ENCODE measurements at places on chromosomes 7 and 10. TPM values are rescaled to one million over a fixed set of nuclear protein-coding genes. Genes with fewer than 3 reads are reported as not detected.

- H3K36me3 ChIP-seq, result no peaks in the 10 kb centered on the region
- no peaks in the 10 kb centered on the region for H3K27me3 ChIP-seq
- DNase-seq, result peak; percentile 23
- H3K4me3 ChIP-seq, result no peak overlapping the region
Measured at GRCh38 chr10:11515596-11516430, 95.6 kb downstream of the USP6NL start.

- H3K4me3 ChIP-seq, result no peak overlapping the region
- no peak overlapping the region for H3K27ac ChIP-seq
- no peaks in the 10 kb centered on the region for H3K27me3 ChIP-seq
- DNase-seq, result no peak
- no peaks in the 10 kb centered on the region for H3K4me1 ChIP-seq
- no peaks in the 10 kb centered on the region for H3K36me3 ChIP-seq
Measured at GRCh38 chr10:17787087-17787961, 21.8 kb upstream of the MRC1 start.

Gene SH2B2
- total RNA-seq, result 0.77 TPM

DNA sequence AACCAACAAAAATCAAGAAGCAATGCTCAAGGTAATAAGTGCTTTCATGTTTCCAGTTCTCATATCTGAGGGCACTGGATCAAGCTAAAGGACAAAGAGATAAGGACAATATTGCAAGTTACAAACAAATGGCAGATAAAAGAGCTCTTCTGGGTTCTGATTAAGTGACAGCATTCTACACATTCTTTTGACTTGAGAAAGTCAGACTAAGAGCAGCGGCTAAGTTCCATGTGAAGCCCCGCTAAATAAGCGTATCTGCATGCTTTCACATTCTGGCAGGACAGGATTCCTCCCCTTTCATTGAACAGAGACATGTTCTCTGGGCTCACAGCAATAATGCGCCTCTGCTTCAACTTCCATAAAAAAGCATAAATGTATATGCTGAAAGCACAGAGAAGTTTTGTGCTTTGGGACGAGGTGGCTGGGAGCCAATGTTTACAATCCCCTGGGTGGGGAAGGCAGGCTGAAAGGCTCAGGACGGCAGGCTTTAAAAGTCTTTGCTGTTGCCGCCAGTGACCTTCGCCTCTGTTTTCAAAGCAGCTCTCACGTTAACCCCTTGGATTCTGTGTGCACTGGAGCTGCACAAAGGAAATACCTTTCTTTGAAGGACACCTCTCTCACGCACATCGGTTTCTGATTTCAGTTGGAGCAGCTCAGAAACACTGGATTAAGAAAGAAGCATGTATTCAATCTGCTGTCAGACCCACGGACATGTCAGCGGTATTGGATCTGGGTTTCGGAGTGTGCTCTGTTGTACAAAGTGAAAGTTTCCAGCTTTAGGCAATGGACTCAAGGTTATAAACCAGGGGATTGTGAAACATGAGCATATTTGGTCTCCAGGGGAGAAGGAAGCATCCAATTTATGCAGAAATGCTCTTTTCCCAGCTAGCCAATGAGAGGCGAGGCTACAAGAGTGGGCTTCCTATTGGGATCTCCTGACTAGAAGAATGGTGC is 105.4 kb upstream of the FAM133B start:
- no peaks in the 10 kb centered on the region for H3K4me1 ChIP-seq
- no peak overlapping the region for H3K4me3 ChIP-seq
- no peaks in the 10 kb centered on the region for H3K36me3 ChIP-seq
- no peak overlapping the region for H3K27ac ChIP-seq

GRCh38 chr10:77109351-77109994 is 528.1 kb downstream of the KCNMA1 start:
- DNase-seq, result no peak
- no peaks in the 10 kb centered on the region for H3K27me3 ChIP-seq
- H3K4me1 ChIP-seq, result no peaks in the 10 kb centered on the region
- H3K36me3 ChIP-seq, result no peaks in the 10 kb centered on the region
- H3K27ac ChIP-seq, result no peak overlapping the region

Gene TMEM236
- total RNA-seq, result 0.05 TPM

- no peaks in the 10 kb centered on the region for H3K4me1 ChIP-seq
- no peak overlapping the region for H3K27ac ChIP-seq
- no peak for DNase-seq
- no peaks in the 10 kb centered on the region for H3K36me3 ChIP-seq
Measured at GRCh38 chr10:99908512-99908911, 101.2 kb downstream of the DNMBP start.

DNA sequence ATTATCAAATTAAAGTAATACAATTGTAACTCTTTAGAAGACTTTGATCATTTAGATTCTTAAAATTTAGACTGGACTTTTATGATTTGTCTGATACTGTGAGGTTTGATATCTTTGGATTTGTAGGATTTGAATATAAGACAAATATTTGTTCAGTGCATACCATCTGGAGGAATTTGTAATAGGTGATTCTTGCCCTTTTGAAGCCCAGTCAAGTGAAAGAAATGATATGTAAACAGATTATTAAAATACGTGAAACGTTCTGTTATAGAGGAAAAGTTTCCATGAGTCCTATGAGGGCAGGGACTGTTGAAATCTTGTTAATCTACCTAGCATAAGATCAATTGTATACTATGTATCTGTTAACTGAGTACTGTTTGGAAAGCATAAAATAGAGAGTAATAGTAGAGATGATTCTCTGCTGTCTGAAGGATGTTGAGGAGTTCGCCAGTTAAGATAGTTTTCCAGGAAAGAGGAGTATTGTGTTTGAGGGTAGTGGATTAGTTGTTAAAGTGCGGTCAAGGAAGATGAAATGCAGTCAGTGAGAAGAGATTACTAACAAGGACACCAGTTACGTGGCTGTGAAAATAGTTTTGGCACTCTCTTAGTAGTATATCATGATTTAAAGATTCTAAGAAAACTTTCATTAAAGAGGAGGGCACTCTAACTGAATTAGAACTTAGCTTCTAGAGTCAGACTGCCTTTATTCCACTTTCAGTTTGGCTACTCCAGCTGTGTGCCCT is 14.4 kb downstream of the PDCD4 start:
- no peak overlapping the region for H3K4me3 ChIP-seq
- H3K27me3 ChIP-seq, result no peaks in the 10 kb centered on the region
- H3K36me3 ChIP-seq, result peaks cover 86% of the 10 kb centered on the region
- H3K4me1 ChIP-seq, result peaks cover 10% of the 10 kb centered on the region
- DNase-seq, result no peak

- H3K27ac ChIP-seq, result no peak overlapping the region
- no peaks in the 10 kb centered on the region for H3K27me3 ChIP-seq
- H3K4me1 ChIP-seq, result no peaks in the 10 kb centered on the region
- H3K36me3 ChIP-seq, result no peaks in the 10 kb centered on the region
- DNase-seq, result no peak
Measured at GRCh38 chr7:27964820-27965219, 215.8 kb downstream of the JAZF1 start.

- H3K27me3 ChIP-seq, result no peaks in the 10 kb centered on the region
- H3K36me3 ChIP-seq, result no peaks in the 10 kb centered on the region
- no peak overlapping the region for H3K4me3 ChIP-seq
- no peak overlapping the region for H3K27ac ChIP-seq
Measured at GRCh38 chr10:74300666-74301065, 149.6 kb downstream of the ADK start.

DNA sequence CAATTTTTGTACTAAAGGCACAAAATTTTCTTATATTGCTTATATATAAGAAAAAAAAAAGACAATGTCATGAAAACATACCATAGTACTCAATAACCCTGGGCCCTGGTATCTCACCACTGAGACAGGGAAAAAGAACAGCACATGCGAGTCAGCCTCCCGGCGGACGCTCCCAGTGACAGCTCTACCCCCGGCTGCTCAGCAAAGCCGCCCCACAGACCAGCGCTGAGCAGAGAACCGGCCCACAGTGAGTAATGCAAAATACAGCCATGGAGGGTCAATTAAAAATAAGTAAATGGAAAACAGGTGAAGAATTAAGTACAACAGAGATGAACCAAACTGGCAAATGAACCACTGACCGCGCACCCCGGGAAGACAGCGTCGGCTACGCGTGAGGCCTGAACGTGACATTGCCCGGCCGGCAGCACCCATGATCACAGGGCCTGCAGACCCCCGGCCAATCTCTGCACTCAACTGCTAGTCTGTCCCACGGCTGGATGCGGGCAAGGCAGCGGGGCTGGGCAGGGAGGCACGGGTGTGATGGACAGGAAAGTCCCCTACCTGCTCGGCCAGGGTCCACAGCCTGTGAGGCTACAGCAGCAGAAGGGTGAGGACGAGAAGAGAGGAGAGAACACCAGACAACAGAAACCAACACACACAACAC is 175.9 kb downstream of the ZMYND11 start:
- H3K27me3 ChIP-seq, result no peaks in the 10 kb centered on the region
- H3K4me3 ChIP-seq, result no peak overlapping the region

Gene ANKRD61
- not detected for total RNA-seq

- no peaks in the 10 kb centered on the region for H3K36me3 ChIP-seq
- H3K27me3 ChIP-seq, result no peaks in the 10 kb centered on the region
- no peak for DNase-seq
- no peaks in the 10 kb centered on the region for H3K4me1 ChIP-seq
Measured at GRCh38 chr7:72476608-72477305, 64.6 kb upstream of the CALN1 start.

Gene HYAL4
- not detected for total RNA-seq

DNA sequence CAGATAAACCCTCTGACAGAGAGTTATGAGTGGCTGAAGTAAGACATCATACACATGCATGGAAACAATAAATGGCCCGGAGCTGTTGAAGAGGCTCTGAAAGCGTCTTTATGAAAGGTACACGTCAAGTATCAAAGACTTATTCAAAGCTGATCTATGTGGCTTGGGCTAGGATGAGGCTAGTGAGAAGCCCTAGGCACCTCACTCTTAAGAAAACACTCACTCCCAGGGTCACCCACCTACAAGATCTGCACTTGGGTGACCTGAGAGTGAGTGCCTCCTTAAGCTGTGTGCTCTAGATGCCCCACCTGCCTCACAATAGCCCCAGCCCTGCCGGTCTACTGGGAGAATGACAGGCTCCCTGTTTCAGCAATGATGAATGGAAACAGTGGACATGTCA is 1.1 kb upstream of the GIMAP1 start:
- no peak for DNase-seq
- H3K27ac ChIP-seq, result peak overlapping the region; percentile 83
- no peaks in the 10 kb centered on the region for H3K27me3 ChIP-seq
- peaks cover 42% of the 10 kb centered on the region for H3K4me1 ChIP-seq
- peaks cover 20% of the 10 kb centered on the region for H3K36me3 ChIP-seq
- peak overlapping the region; percentile 79 for H3K4me3 ChIP-seq

- no peak for DNase-seq
- H3K36me3 ChIP-seq, result no peaks in the 10 kb centered on the region
- no peak overlapping the region for H3K27ac ChIP-seq
- H3K4me3 ChIP-seq, result no peak overlapping the region
- H3K27me3 ChIP-seq, result no peaks in the 10 kb centered on the region
Measured at GRCh38 chr7:83517035-83517700, 131.8 kb downstream of the SEMA3E start.

GRCh38 chr7:40047661-40048060 is 86.8 kb downstream of the MPLKIP start:
- H3K27me3 ChIP-seq, result no peaks in the 10 kb centered on the region
- H3K36me3 ChIP-seq, result peaks cover 21% of the 10 kb centered on the region
- no peaks in the 10 kb centered on the region for H3K4me1 ChIP-seq
- no peak overlapping the region for H3K27ac ChIP-seq
- DNase-seq, result no peak
- H3K4me3 ChIP-seq, result no peak overlapping the region

GRCh38 chr7:17293481-17293880 is 5.0 kb upstream of the AHR start:
- no peak overlapping the region for H3K27ac ChIP-seq
- DNase-seq, result no peak
- H3K27me3 ChIP-seq, result no peaks in the 10 kb centered on the region
- peaks cover 9% of the 10 kb centered on the region for H3K4me1 ChIP-seq
- no peak overlapping the region for H3K4me3 ChIP-seq

Gene DENND10
- total RNA-seq, result 40.4 TPM

- no peak overlapping the region for H3K4me3 ChIP-seq
- H3K36me3 ChIP-seq, result no peaks in the 10 kb centered on the region
- no peak overlapping the region for H3K27ac ChIP-seq
- no peaks in the 10 kb centered on the region for H3K27me3 ChIP-seq
- no peaks in the 10 kb centered on the region for H3K4me1 ChIP-seq
Measured at GRCh38 chr10:86678999-86679792, 10.9 kb downstream of the LDB3 start.

DNA sequence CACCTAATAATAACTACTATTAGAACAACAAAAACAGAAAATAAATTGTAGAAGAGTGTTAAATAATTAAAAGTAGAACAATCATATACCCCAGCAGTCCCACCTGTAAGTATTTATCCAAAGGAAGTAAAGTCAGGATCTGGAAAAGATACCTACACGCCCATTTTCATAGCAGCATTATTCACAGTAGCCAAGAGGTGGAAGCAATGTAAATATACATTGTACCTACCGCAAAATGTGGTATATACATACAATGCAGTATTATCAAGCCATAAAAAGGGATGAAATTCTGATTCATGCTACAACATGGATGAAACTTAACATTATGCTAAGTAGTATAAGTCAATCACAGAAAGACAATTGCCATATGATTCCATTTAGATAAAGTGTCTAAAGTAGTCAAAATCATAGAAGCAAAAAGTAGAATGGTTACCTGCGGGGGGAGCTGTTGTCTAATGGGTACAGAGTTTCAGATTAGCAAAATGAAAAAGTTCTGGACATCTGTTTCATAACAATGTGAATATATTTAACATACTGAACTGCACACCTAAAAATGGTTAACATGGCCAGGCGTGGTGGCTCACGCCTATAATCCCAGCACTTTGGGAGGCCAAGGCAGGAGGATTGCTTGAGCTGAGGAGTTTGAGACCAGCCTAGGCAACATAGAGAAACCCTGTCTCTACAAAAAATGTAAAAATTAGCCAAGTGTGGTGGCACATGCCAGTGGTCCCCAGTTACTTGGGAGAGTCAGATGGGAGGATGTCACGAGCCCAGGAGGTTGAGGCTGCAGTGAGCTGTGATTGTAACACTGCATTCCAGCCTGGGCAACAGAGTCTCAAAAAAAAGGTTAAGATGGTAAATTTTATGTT is 6.0 kb upstream of the TMED4 start:
- H3K27ac ChIP-seq, result no peak overlapping the region
- no peak overlapping the region for H3K4me3 ChIP-seq
- peaks cover 2% of the 10 kb centered on the region for H3K4me1 ChIP-seq
- no peaks in the 10 kb centered on the region for H3K36me3 ChIP-seq
- DNase-seq, result peak; percentile 79

DNA sequence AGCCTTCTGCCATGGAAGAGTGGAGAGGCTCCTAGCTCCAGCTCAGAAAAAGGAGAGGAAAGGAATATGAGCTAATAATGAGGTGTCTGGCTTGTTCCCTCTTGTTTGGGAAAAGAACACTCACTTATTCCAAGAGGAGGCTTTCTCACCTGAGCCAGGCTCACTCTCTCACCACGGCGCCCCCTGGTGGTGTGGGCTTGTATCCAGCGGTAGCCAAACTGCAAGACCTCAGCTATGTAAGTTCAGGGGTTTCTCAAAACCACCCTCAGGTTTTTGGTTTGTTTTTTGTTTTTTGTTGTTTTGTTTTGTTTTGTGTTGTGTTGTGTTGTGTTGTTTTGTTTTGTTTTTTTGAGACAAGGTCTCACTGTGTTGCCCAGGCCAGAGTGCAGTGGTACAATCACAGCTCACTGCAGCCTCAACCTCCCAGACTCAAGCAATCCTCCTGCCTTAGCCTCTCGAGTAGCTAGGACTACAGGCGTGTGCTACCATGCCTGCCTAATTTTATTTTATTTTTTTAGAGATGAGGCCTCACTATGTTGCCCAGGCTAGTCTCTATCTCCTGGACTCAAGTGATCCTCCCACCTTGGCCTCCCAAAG is 124.0 kb downstream of the TMEM130 start:
- DNase-seq, result peak; percentile 79
- H3K4me1 ChIP-seq, result no peaks in the 10 kb centered on the region
- H3K27ac ChIP-seq, result no peak overlapping the region
